T-helper 9 cell (primary cell): ENCODE measurements at places on chromosomes 13 and 19.

DNA sequence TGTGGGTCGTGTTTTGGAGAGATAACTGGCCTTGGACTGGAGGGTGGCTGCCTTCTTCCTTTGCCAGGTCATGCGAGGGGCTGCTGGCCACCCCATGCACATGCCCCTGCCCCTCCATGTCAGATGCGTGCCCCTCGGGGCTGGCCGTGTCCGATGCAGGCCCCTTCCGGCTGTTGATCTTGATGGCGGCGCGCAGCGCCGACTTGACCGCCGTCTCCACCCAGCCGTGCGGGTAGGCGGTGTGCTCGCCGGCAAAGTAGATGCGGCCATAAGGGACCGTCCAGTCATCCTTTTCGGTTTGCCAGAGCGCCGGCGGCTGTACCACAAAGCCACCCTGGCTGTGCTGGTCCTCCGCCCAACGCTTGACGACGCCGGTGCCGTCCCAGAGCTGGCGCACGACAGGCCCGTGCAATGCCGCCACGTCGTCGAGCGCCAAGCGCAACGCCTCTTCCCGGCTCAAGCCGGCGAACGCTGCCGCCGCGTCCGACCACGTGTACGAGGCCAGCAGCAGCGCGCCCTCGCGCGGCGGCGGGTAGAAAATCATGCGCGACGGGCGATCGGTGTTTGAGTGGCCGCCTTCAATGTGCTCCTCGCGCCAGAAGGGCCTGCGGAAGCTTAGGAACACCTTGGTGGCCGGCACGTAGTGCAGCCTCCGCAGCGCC, 6.9 kb downstream of the IL4I1 start:
- DNase-seq, result peak; percentile 62

- no peak for DNase-seq
Observed at GRCh38 chr13:106701771-106702341, 133.9 kb upstream of the ARGLU1 start.

- DNase-seq, result no peak
Observed at GRCh38 chr13:74158028-74158427, 23.8 kb upstream of the KLF12 start.

DNA sequence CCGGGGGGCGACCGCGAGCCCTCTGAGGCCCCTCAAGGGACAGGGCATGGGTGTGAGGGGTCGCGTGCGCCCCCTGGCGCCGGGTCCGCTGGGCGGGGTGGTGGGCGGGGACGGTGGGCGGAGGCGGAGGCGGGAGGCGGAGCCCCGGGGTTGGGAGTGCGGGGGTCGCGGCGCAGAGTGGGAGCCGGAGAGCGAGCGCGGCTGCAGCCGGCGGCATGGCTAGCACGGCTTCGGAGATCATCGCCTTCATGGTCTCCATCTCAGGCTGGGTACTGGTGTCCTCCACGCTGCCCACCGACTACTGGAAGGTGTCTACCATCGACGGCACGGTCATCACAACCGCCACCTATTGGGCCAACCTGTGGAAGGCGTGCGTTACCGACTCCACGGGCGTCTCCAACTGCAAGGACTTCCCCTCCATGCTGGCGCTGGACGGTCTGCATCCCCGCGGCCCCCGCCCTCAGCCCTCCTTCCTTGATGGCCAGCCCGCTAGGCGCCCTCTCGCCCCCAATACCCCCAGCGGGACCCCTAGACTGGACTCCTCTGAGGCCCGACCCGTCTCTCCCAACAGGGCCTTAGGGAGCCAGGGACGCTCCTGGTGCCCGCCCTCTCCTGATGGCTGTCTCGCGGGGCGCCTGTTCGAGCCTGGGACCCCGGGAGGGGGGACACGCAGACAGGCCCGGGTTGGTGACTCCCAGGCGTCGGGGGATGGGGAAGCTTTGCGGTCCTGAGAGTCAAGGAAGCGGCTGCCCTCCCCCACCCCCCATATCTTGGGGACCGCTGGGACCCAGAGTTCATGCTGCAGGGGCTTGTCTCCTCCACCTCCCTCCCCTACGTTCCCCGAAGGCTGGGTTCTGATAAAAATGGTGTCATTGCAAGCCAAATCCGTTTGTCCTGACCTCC, at the start of gene CLDN10:
TSS of gene CLDN10 (plus strand) at position 182 of the 903 bp plus-strand sequence. CDS start at position 216, 34 bp downstream.
- no peak for DNase-seq

GRCh38 chr13:67133476-67133875, 96.7 kb downstream of the PCDH9 start:
- no peak for DNase-seq

- no peak for DNase-seq
Observed at GRCh38 chr19:5789886-5790558, 941 bp downstream of the DUS3L start.

- peak; percentile 99 for DNase-seq
Observed at GRCh38 chr19:58558623-58559274, 338 bp upstream of the UBE2M start.

GRCh38 chr19:4742723-4743646, 19.3 kb upstream of the DPP9 start:
- no peak for DNase-seq

GRCh38 chr19:19626516-19627472, 1.2 kb downstream of the LPAR2 start:
- no peak for DNase-seq

- DNase-seq, result no peak
Observed at GRCh38 chr13:75010941-75011340, 471.0 kb downstream of the TBC1D4 start.

DNA sequence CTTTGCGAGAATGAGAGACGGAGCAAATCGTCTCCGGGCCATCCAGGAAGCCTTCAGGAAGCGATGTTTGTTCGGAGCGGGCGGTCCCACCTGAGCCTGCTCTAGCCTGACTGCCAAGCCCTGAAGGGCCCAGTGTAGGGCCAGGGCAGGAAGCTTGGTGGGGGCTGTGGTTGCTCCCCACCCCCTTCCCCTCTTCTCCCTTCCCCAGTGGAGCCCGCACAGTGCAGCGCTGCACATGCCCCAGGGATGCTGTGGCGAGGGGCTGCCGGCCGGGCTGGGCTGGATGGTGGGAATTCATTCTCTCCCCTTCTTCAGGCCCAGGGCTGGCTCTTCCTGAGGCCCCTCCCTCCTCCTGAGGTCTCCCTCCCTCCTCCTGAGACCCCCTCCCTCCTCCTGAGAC, 7.1 kb upstream of the GRTP1 start:
- no peak for DNase-seq

DNA sequence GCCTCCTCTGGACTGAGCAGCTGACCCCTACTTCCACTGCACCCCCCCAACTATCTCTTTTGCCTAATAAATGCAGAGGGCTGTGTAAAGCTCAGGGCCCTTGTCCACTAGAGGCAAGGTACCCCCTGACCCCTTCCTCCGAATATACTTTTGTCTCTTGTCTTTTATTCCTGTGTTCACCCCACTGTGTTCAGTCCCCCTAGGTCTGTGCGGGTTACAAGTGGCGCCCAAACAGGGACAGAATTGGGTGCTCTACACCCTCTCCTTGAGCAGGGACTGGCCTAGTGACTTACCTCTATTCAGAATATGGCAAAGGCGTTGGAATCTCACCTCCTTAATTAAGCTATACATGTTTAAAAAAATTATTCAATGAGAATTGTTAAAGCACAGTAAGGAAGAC, 15.0 kb downstream of the ZNF350 start:
- peak; percentile 7 for DNase-seq

DNA sequence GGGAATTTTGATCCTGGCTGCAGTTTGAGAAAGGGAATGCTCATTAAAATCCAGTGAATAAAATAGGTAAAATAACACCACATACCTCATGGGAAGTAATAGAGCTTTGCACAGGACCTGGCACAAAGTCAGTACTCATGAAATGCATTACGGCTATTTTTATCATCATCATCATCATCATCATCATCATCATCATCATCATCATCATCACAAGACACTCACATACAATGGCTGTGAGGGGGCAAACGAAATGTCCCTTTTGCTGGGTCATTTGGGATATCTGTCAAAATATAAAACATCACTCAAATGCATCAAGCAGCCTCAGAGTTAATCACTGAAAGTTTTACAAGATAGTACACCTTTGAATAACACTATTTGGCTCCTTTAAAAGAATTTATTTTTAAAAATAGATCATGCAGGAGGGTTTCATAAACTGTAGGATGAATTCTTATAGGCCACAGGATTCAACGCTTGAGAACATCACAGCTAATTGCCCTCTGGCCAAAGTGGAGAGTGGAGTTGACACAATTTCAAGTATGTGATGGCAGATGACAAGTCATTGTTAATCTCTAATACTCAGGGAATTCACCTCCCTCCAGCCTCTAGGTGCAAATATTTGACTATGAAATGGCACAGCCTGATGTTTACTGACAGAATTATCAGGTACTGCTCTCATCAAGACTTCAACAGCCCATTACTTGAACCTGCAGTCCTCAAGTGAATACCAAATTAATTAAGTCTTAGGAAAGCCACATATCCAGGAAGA, 14.2 kb upstream of the ZNF599 start:
- no peak for DNase-seq

- no peak for DNase-seq
Observed at GRCh38 chr13:105441051-105441750, 1094.3 kb downstream of the EFNB2 start.

DNA sequence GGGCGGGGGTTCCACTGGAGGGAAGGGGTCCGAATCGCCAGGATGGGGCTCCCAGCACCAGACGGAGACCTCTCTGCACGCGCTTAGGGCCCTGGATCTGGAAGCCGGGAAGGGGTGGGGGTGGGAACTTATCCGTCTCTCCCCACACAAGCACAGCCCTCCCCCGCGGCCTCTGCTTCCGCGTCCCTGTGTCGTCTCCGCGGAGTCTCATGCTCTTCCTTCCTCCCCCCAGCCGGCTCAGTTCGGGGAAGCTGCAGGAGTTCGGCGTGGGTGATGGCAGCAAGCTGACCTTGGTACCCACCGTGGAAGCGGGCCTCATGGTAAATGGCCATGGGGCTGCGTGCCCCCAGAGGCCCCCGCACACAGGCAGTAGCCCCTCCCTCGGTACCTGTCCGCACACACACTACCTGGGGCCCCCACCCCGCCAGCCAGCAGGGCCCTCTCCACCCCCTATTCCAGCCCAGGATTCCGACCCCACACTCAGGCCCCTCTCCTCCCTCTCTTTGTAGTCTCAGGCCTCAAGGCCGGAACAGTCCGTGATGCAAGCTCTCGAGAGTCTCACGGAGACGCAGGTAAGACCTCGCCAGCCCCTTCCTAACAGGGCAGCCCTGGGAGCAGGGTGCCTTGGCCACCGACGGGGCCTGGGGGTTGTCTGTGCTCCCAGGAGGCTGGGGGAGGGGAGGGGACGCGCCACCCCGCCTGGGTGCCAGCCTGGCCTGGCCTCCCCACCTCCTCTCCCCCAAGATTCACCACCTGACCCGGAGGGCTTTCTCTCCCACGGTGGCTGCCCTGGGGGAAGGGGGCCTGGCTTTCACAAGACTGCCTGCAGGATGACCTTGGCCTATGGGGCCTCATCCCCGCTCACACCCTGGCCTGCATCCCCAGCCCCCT, 3.2 kb downstream of the MIDN start:
- DNase-seq, result peak; percentile 58

GRCh38 chr13:46871557-46871956, 25.3 kb downstream of the HTR2A start:
- no peak for DNase-seq

DNA sequence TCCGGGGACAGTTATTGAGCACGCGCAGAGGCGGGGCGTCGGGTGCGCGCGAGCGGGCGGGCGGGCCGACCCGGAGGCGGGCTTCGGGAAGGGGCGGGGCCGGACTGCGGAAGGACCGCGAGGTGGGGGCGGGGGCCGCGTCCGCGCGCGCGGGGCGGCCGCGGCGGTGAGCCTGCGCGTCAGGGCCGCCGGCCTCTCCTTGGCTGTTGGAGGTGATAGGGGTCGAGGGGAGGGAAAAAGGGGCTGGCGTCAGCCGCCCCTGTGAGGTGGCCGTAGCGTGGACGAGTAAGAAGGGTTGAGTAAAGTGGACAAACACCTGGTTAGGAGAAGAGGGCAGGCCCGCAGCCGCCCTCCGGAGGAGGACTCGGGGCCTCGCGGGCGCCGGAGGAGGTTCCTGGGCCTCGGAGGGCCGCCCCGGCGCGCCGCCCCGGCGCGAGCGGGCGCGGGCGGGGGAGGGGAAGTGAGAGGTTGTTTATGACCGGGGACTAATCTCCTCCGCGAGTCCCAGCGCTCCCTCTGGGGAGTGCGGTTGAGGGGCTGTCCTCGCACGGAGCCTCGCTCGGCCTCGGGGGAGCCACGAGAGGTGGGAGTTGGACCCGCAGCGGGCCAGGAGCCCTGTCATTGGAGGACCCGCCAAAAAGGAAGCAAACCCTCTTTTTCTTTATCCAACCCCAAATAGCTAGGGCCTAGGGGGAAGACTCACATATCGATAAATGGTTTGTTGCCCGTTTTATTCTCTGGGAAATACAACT, 547 bp upstream of the INTS6 start:
- DNase-seq, result peak; percentile 69

- DNase-seq, result no peak
Observed at GRCh38 chr13:85508683-85509329, 290.4 kb downstream of the SLITRK6 start.

DNA sequence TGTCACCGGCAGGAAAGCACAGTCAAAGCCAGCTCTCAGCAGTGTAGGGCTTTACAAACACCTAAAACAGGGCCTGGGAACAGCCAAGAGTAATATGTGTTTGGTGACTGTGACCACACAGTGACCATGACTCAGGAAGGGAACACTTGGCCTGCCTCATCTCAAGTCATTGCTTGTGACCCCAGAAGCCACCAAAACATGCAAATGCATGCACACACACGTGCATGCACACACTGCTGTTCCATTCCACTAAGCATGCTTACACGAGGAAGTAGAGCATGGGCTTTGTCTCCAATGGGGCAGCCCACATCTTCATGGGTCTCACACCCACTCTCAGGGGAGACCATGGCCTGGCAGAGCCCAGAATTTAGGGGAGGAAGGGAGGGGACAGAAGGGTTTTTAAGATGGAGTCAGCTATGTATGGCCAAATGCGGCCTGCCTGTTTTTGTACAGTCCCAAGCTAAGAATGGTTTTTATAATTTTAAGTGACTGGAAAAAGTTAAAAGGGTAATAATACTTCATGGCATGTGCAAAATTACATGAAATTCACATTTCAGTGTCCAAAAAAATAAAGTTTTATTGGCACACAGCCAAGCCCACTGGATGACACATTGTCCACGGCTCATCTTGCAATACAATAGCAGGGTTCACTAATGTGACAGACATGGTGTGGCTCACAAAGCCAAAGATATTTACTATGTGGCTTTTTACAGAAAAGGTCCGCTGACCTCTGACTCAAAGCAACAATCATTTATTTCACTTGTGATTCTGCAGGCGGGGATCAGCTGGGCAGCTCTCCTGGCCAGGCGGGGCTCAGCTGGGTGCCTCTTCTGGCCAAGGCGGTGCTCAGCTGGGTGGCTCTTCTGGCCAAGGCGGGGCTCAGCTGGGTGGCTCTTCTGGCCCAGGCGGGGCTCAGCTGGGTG, 17.3 kb downstream of the ZFR2 start:
- no peak for DNase-seq

DNA sequence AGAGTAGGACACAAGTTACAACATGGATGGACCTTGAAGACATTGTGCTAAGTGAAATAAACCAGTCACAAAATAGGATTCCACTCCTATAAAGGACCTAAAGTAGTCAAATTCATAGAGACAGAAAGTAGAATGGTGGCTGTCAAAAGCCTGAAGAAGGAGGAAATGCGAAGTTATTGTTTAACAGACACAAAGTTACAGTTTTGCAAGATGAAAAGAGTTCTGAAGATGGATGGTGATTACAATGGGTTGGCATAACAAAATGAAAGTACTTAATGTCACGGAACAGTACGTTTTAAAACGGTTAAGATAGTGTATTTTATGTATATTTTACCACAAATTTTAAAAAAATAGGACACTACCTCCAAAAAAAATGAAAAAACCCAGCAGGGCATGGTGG, 34.8 kb downstream of the FOXO1 start:
- no peak for DNase-seq
